ENCODE measurements at places on chromosomes 3 and 15.

DNA sequence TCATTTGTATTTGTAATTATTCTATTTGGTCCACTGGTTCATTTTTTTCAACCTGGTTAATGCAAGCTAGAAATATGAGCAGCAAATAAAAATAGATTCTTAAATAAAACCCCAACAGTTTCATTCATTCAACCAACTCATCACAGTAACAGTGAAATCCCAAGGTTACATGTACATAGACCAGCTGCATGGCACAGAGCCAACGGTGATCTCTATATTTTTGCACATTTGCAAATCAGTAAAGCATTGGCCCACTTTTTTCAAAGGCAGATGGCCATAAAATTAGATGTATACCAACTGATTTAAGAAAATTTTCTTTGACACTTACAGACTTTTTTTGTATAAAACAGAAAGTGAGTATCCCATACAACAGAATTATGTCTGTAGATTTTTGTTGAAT lies 49.3 kb downstream of the STRIT1 start:
- no peak for DNase-seq

GRCh38 chr15:58505581-58505980 lies 73.8 kb downstream of the LIPC start:
- DNase-seq = no peak

- no peak for DNase-seq
Measured at GRCh38 chr3:128551867-128552266, 58.9 kb upstream of the GATA2 start.

DNA sequence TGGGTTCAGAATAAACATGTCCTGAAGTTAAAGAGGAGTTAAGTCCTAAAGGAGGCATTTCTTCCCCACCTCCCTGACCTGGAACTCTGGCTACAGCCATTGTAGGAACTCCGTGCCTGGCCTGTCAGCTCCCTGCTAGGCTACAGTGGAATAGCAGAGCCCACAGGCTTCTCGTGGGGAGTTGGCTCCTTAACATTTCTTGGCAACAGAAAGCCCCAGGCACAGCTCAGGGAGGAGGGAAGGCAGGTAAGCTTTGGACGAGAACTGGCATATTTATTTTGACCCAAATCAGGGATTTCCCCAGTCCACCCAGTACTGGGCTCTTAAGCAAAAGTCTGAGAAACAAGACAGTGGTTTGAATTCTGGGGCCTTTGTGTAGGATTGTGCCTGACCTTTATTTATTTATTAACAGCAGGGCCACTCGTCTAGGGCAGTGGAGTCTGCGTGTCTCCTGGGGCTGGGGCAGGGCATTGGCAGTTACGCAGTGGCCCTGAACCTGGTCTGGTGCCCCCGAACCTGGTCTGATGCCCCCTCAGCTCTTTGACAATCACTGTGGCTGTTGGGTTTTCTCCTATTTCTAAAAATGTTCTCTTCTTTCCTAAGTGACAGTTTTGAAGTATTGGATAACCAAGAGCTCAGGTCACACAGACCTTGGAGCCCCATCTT lies 7.9 kb upstream of the ISG20 start:
- no peak for DNase-seq

DNA sequence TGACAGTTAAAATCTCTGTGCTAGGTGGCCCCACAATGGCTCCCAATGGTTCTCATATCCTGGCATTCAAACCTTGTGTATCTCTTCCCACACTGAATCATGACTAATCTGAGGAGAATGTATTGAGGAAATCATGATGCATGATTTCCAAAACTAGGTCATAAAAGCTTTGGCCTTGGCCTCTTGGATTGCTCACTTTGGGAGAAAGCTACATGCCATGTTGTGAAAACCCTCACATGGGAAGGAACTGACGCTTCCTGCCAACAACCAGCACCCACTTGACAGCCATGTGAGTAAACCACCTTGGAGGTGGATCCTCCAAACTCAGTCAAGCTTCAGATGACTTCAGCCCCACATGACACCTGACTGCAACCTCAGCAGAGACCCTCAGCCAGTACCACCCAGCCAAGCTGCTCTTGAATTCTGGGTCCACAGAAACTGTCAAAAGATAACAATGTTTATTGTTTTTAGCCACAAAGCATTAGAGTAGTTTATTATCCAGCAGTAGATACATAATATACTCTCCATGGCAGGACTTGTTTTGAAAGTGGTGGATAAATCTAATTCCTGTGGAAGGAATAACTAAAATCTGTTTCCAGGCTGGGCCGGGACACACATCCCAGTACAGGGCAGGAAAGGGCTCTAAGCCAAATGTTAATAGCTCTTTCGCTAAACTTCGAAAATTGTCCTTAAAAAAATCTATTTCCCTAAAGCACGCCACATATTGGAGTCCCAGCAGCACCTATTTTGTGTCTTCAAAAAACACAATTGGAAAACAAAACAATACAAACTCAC lies 1.0 kb upstream of the ZNF620 start:
- no peak for DNase-seq

DNA sequence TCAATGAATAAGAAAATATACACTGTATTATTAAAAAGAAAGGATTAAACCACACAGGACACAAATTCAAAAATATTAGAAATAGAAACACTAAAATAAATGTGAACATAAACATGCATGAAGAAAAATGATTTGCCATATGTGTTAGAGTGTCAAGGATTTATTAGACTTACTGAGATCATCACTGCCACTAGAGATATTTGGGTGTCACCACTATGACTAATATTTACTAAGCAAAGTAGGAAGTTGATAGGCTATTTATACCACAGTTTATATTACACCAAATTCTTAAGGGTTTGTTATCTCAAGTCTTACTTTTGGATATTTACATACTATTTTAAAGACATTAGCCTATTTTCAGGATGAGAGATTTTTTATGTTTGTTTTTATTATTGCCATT lies 575.0 kb upstream of the SGO1 start:
- DNase-seq = no peak

GRCh38 chr15:95365511-95366107 lies 964.9 kb upstream of the NR2F2 start:
- DNase-seq = no peak

DNA sequence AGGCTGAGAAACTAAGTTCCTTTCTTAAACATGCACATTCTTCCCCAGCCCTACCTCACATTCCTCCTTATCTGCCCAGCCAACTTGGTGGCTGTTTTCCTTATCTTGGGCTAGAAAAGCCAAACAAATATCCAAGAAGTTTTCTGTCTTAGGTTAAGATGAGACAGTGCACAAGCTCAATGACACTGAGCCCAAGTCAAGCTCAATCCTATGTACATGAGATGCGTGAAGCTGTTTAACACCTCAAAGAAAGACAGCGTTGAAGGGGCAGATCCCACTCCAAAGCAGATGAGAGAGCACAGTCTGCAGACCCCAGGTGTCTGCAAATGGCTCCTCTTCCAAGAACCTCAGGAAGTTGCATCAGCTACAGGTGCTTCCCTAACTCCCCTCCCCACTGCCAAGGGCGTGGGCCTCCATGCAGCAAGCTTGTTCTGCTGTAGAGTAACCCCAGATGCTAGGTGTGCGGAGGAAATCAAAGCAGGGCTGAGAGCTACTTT lies 16.6 kb downstream of the LRRC2 start:
- DNase-seq = no peak

- no peak for DNase-seq
Measured at GRCh38 chr15:51288143-51289065, 50.0 kb downstream of the CYP19A1 start.

- no peak for DNase-seq
Measured at GRCh38 chr15:75786575-75786947, 56.7 kb upstream of the UBE2Q2 start.

GRCh38 chr3:68007621-68008226 lies 353.3 kb upstream of the SUCLG2 start:
- DNase-seq = peak; percentile 25

- no peak for DNase-seq
Measured at GRCh38 chr15:98941595-98942255, 65.9 kb downstream of the PGPEP1L start.

DNA sequence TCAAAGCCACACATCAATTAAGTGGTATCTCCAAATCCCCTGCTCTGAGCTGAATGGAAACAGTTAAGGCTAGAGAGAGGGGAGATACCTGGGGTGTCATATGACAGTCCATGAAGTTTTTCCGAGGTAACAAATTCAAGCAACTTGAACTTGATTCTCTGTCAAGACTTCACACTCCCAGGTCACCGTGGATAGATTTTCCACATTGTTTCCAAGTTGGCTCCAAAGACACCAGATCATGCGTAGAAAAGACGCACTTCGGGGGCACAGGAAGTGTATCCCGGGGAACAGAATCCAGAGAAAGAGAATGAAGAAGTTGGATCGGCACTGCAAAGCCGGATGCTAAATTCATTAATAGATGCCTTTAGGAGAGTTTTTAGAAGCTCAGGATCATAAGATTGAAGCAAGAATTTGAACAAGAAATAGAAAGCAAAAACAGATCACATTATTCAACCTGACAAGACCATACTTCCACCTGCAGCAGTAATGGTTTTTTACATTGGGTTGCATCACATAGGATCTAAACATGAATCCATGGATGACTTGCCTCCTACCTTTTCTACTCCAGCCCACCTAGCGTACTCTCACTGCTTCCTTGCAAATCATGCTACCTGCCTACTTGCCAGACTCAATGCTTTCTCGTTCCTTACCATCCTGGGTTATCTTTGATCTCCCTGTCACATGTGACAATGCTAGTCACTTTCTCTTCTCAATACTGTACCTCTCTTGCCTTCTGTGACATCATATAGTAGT lies 253.0 kb upstream of the ADAMTS9 start:
- no peak for DNase-seq

Measured in stimulated activated CD4-positive, alpha-beta T cell treated with anti-CD3 and anti-CD28 coated beads, TNF-alpha, amount 100 ng/mL, for 24 hours (primary cell).